ENCODE measurements at places on chromosomes 2 and 18. TPM values are rescaled to one million over a fixed set of nuclear protein-coding genes. Genes with fewer than 3 reads are reported as not detected.

The SH3YL1 gene
- 3.0 TPM for total RNA-seq

GRCh38 chr2:134002391-134002790, 251.5 kb upstream of the MGAT5 start:
- DNase-seq = no peak

The ZFP36L2 gene
- 148 TPM for total RNA-seq

DNA sequence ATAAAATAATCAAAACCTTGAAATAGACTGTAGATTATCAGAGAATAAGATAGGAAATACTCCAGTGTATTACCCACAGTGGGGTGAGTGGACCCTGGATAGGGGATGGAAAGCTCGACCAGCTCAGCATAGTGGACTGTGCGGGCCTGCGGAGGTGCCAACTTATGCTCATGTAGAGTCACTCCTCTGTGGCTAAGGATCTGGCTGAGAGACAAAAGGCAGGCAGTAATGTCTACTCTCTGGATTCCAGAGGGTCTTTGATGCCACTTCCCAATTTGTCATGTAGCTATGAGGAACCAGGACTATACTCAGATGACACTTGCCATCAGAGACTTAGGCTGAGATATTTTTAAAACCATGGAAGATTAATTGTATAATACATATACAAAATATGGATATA, 101.9 kb upstream of the MCFD2 start:
- no peak for DNase-seq

DNA sequence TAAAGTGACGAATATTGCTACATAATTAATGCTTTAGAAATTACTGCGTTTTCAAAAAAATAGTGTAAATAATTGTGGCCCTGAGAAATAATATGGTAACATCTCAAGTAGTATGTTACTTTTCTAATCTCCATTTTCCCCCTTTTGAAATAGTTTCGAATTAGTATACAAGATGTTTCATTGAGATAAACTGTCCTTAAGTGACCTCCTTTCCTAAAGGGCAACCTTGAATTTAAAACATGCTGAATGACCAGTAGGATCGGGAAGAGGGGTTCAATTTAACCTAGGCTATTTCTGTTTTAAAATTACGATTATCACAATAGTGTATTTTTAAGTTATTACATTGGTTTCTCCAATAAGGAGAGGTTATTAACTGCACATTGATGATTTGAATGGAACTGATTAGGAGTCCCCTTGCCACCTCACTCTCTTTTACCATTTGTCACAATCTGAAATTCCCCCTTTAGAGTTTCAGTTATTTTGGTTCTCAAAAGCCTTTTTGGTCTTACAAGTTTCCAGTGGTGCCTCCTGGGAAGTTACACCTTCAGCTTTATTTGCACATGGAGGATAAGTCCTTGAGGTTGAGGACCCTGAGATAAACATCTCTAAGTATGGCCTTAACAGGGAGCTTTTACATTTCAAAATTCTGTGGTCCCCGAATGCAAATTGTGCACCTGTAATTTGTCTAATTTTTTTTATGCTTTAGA, 2.3 kb downstream of the ACTR3 start:
- DNase-seq = no peak

The TRABD2A gene
- 1.1 TPM for total RNA-seq

The SULT1C4 gene
- 11.0 TPM for total RNA-seq

DNA sequence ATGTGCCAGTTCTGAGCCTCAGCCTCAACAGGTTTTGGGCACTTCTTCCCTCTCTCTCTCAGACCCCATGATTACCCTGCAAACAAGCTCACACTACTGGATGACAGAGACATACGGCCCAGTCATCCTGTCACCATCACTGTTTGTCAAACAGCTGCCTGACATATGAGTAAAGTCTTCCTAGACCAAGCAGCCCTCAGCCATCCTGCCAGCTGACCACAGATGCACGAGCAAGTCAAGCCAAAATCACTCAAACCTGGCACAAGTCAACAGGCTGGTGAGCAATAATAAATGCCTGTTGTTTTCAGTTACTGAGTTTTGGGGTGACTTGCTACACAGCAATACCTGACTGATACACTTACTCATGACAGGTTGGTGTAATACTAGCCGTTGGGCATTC, 75.5 kb upstream of the KLF7 start:
- DNase-seq = no peak

DNA sequence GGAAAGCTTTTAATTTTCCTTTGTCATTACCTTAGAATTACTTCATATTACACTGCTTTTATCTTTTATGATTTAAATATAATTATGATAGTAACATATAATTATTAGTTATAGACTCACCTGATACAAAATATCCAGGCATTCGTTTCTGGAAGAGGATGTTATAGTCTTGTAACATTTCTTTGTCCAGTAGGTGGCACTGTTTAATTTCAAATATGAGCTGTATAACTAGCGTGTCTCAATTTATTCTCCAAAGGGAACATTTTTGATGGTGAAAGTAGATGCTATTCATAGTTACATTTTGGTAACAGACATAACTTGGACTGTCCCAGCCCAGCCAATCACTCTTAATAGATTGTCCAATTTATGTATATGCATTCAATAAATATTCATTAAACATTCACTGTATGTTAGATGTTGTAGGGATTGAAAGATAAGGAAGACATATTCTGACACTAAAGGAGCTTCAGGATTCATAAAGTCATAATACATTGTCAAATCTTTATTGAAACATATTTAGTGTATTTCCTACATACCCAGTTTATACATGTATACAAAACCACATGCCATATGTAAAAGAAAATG, 19.2 kb downstream of the DAW1 start:
- DNase-seq = no peak

- no peak for DNase-seq
Measured at GRCh38 chr2:160918906-160919503, 241.2 kb upstream of the TANK start.

- no peak for DNase-seq
Measured at GRCh38 chr2:180324182-180324581, 317.1 kb upstream of the CWC22 start.

Data from ascending aorta (tissue), 2 donors.